ENCODE measurements at places on chromosomes 11 and 22. TPM values are rescaled to one million over a fixed set of nuclear protein-coding genes. Genes with fewer than 3 reads are reported as not detected.

Gene CDK2AP2
- 23.1 TPM for total RNA-seq

Gene CSF2RB
- 3.4 TPM for total RNA-seq

Gene GGTLC2
- not detected for total RNA-seq

Gene LDLRAD3
- total RNA-seq, result 6.0 TPM

Gene PAK1
- 0.17 TPM for total RNA-seq

Gene RASSF10
- total RNA-seq, result 4.6 TPM

Gene UVRAG
- total RNA-seq, result 60.3 TPM

Gene OR10D3
- not detected for total RNA-seq

Gene TPBGL
- not detected for total RNA-seq

Gene PVALB
- not detected for total RNA-seq

Gene NPAS4
- total RNA-seq, result not detected

Gene APOL6
- total RNA-seq, result 14.7 TPM

Gene LAYN
- total RNA-seq, result 171 TPM

Gene CD3G
- total RNA-seq, result not detected

Gene PGA5
- not detected for total RNA-seq

Gene OR8A1
- not detected for total RNA-seq

Gene WNT7B
- total RNA-seq, result not detected

Gene TMPRSS4
- total RNA-seq, result not detected

Gene NLRX1
- total RNA-seq, result 11.1 TPM

Gene SEC14L2
- total RNA-seq, result 16.6 TPM

Gene MIOX
- total RNA-seq, result not detected

Gene OSM
- not detected for total RNA-seq

Gene FGF4
- total RNA-seq, result not detected

Gene RBMXL2
- not detected for total RNA-seq

Gene TEX12
- not detected for total RNA-seq

Gene OR5L1
- total RNA-seq, result not detected

Gene SYT7
- 0.22 TPM for total RNA-seq

Gene ISX
- total RNA-seq, result not detected

Gene PUS3
- total RNA-seq, result 7.4 TPM

Gene F2
- total RNA-seq, result not detected

Gene PGM2L1
- total RNA-seq, result 40.5 TPM

Gene YPEL1
- total RNA-seq, result 4.0 TPM

Gene DAGLA
- total RNA-seq, result 1.7 TPM

Gene OR52I1
- total RNA-seq, result not detected

Data from dermis lymphatic vessel endothelial cell (primary cell).